ENCODE measurements at places on chromosomes 1 and 21. TPM values are rescaled to one million over a fixed set of nuclear protein-coding genes. Genes with fewer than 3 reads are reported as not detected.
A peak's percentile ranks its signal among the peaks of the same experiment; 100 is the strongest.

DNA sequence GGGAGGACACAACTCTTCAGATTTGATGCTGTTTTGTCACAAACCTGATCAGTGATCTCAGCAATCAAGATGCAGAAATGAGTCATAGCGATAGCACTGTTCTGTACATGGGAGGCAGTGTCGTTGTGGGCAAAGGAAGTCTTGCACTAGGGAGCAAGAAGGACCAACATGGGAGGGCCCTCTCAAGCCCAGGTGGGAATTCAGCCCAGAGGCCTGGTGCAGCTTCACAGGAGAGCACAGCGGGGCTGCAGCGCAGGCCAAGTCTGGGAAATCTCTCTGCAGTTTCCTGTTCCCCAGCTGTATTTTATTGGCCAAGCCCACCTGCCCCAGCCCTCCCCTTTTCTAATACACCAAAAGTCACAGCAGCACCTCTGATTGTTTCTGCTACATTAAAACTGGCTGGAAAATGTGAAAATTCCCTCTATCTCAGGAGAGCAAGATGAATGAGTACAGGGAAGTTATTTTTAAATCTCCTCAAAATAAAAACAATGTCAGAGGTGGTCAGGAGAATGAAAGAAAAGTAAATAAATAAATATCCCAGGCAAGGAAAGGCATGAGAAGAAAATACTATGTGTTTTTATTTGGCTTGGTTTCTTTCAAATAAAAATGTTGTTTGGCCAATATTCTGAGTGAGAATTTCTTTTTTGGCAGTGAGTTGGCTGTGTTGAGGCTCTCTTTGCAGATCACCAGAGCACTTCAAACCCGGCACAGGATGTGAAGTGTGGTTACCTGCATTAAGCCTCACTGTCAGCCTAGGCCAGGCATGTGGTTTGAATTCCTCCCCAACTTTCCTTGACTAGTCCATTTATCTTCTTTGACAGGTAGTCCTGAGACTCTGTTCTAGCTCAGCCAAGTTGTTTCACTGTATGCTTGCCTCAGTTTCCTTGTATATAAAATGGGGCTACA is 422.1 kb downstream of the PLPP3 start:
- no peak for DNase-seq

Gene COL11A1
- total RNA-seq, result 158 TPM

DNA sequence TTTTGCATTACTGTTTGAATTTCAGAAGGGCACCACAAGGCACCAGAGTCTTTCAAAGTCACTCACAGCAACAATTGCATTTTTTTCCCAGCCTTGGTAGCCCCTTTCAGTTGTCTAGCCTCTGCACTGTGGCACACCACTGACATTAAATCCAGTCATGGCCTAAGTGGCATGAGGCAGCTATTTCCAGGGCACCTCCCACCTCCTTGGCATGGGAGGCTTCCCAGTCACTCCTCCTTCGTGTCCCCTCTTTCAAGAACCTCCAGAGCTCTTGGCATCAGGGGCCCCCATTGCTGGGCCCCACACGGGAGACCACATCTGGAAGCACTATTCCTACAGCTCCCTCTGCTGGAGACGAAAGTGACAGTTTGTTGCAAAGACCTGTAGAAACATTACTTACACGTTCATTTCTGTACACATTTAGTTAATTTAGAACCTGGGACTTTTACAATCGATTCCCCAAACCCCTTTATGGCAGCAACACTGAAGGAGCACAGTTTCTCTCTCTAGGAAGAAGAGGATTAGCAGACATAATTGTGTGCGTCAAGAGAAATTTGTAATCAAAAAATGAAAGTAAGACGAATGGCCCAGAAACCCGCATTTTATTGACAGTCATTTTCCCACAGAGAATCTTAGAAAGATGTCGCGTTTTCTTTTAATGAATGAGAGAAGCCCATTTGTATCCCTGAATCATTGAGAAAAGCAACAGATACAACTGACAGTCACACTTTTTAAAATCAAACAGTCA is 5.7 kb upstream of the CHD5 start:
- peak; percentile 68 for DNase-seq

Gene NTPCR
- total RNA-seq, result 15.6 TPM

Gene CTSE
- not detected for total RNA-seq

Gene RASAL2
- 59.4 TPM for total RNA-seq

- DNase-seq, result no peak
Observed at GRCh38 chr1:65964123-65964522, 171.4 kb downstream of the PDE4B start.

- DNase-seq, result no peak
Observed at GRCh38 chr1:231241750-231242149, 738 bp downstream of the GNPAT start.

DNA sequence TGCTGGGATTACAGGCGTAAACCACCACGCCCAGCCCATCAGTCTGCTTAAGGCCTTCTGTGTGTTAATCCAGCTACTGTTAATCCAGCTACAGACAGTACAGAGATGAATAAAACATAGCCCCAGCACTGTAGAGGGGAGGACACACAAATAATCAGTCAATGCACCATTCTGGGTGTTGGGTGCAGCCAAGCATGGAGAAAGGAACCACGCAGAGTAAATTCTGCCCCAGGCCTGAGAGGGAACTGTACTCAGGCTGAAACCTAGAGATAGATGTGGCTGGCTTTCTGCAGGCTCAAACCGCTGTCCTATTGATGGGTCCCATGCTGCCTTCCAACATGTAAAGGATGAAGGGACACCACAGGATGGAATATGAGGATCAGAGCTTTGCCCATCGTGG is 136.8 kb upstream of the IGSF21 start:
- no peak for DNase-seq

Gene CADM3
- total RNA-seq, result not detected

Gene MCOLN3
- total RNA-seq, result 4.7 TPM

Gene ZNF648
- not detected for total RNA-seq

- no peak for DNase-seq
Observed at GRCh38 chr1:93427656-93428055, 20.3 kb upstream of the FNBP1L start.

DNA sequence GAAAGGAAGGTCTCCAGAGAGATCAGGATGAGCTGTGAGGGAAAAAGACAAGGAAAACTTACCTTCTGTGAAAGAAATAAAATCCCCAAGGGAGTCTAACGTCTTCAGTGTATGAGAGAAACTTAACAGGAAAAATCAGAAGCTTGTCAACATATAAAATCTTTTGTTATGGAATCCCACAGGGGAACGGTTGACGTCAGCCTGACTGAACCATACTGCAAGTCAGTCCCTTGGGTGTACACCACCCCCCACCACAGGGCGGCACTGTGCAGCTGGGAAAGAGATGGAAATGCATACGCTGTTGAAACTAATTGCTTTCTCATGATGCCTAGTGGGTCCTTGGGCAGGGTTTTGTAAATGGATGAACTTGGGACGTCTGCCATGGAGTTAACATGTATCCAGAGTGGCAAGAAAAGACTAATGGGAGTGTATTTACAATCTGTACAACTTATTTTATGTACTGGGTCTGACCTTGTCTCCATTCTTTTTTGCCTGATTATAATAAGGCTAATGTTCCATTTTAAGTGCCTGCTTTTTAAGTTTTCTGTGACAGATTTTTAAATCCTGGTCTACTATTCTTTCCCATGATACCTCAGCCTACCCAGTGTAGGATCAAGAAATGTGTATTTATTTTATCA is 22.7 kb downstream of the UTP25 start:
- DNase-seq, result peak; percentile 95

- DNase-seq, result no peak
Observed at GRCh38 chr1:82565146-82565545, 764.4 kb downstream of the ADGRL2 start.

DNA sequence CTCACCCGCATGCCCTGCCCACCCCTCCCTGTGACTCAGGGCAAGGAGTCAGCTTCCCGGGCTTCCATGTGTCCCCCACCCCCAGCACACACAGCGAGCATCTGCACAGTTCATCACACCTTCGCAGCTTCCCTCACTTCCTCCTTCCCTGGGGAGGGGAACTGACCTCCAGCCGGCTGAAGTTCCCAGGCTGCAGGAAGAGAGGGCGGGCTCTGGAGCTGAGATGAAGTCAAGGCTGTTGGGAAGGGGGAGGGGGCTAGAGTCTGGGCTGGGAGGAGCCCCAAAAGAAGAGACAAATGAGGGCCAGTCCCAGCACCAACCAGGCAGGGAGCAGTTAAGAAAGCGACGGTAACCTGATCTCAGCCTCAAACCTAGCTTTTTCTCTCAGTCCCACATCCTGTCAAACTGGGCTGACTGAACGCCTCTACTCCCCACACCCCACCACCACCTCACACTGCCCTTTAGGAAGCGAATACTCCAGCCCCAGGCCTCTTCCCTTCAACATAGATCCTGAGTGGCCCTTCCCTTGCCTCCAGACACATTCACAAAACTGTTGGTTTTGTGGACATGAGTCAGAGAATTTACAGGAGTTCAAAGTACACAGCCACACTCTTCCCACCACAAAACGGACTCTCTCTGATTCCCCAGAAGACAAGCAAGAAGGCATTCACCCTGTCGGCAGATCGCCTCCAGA is 1.8 kb downstream of the RHOC start:
- peak; percentile 99 for DNase-seq

DNA sequence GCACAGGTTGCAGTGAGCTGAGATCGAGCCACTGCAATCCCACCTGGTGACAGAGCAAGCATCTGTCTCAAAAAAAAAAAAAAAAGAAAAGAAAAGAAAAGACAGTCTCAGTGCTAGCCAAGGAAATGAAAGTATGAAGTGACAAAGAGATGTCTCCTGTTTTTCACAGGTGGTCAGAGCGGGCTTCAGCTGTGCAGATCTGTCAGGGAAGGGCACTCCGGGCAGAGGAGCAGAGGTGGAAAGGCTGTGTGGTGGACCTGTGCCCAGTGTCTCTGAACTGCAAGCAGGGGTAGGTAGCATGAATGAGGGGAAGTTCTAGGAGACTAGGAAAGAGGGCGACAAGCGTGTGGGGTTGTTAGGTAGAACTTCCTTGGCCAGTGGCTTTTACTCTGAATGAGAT is 67.5 kb downstream of the CD247 start:
- DNase-seq, result no peak

GRCh38 chr1:208741296-208741695 is 497.1 kb upstream of the PLXNA2 start:
- DNase-seq, result peak; percentile 5

DNA sequence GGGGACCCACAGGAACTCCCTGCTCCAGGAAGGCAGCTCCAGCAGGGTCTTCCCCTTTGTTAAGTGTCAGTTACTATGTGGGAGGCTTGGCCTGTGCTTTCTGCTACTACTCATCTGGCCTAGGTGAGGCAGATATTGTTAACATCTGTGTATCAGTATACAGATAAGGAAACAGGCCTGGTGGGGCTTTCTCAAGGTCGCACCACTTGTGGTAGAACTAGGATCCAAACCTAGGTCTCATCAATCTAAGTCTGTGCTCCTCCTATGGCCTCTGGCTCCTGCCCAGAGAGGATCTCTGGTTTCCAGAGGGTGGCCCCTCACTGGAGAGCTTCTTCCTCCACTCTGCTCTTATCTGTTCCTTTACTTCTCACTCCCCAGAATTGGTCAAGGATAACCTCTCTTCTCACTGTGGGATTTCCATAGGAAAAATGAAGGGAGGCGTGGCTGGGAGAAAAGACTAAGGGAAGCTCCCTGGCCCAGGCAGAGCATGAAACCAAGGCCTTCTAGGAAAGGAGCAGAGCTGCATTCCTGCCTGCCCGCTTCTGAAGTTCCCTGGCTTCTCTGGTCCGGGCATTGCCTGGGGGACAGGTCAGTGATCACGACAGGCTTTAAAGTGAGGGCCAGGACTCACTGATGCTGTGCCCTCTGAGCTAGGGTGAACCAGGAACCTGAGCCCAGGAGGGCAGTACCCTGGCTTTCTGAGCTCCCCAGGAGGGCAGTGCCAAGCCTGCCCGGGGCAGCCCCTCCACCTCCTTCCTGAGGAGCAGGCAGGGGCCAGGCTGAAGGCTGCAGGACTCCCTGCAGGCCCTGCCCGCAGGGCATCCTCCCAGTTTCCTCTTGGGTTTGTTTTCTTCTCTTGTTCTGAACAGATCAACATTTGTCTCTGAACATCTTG is 5.8 kb downstream of the KCNC4 start:
- peak; percentile 62 for DNase-seq

- no peak for DNase-seq
Observed at GRCh38 chr21:32965129-32965680, 60.5 kb upstream of the OLIG2 start.

DNA sequence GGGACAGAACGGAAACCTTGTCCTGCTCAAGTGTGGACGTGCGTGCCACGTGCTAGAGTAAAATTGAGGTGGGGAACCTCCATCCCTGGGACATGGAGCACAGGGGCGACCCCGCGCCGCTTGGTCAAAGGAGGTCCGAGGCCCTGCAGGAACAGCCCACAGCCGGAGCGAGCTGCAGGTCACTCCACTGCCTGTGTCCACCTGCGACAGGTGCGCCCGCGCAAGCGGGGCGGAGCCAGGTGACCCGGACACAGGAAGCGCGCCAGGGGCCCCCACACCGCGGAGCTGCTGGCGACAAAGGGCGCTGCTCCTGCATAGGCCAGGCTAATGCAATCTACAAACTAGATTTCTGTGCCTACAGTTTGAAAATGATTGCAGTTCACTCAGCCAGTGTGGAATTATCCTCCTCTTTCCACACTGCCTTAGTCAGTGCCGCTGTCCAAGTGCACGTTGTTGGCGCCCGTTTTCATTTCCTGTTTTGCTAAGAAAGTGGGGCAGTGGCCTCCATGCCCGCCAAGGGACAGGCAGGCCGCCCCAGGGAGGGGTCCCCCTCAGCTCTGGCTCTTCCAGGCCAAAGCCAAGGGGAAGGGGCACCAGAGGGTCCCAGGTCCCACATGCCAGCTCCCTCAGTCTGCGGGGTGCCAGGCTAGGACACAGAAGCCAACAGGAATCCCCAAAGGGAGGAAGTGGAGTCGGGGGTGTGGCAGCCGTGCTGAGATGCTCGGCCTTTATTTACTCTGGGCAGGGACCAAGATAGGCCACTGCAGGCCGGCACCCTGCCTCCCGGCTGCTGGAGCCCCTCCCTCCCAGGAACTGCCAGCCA is 4.3 kb upstream of the NADK start:
- peak; percentile 96 for DNase-seq

DNA sequence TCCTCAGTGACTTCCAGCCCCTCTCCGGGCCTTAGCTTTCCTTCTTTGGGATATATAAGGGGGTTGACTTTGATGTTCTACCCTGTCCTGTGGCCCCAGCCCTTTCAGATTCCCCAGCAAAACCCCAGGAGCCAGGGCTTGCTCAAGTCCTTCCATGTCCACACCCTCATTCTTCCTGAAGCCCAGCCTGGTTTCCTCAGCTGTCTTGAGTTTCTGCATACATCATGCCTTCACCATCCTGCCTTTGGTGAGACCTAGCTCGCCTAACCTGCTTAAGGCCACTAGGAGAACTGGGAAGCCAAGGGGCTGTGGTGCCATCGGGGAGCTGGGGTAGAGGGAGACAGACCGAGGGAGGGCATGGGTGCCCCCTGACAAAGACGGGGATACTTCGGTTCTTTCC is 17.2 kb upstream of the PEF1 start:
- peak; percentile 78 for DNase-seq

- DNase-seq, result no peak
Observed at GRCh38 chr1:60255565-60255964, 182.0 kb upstream of the C1orf87 start.

All from osteoblast (primary cell).